ENCODE measurements at places on chromosomes 5 and 9. TPM values are rescaled to one million over a fixed set of nuclear protein-coding genes. Genes with fewer than 3 reads are reported as not detected.

DNA sequence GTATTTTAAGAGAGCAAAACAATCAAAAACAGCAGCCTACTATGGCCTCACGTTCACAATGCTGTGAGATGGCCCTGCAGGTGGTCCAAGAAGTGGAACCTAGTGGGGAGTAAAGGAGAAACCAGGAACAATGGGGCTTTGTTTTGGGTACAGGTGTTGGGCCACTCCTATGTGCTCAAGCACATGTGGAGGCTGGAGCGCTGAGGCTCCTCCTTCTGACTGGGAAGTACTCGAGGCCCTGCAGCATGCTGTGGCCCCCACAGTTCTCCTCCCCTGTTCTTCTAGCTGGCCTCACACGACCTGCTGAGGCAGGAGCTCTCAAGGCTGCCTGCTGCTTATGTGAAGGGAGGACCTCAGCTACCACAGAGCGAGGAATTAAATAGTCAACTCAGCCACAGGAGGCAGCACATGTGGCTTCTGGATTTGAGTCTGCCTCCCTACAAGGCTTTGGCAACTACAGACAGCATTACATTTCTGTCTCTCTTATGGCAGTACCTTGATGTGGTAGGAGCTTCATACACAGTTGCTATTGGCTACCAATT lies 482.3 kb downstream of the SPOCK1 start:
- H3K27ac ChIP-seq: no peak overlapping the region
- no peaks in the 10 kb centered on the region for H3K4me1 ChIP-seq
- DNase-seq: no peak
- H3K4me3 ChIP-seq: no peak overlapping the region
- no peaks in the 10 kb centered on the region for H3K27me3 ChIP-seq
- no peaks in the 10 kb centered on the region for H3K36me3 ChIP-seq

- H3K27ac ChIP-seq: no peak overlapping the region
- no peak overlapping the region for H3K4me3 ChIP-seq
- no peaks in the 10 kb centered on the region for H3K27me3 ChIP-seq
Measured at GRCh38 chr9:76634356-76635054, 129.7 kb upstream of the PCA3 start.

- no peak for DNase-seq
- no peaks in the 10 kb centered on the region for H3K36me3 ChIP-seq
- H3K27ac ChIP-seq: no peak overlapping the region
- no peaks in the 10 kb centered on the region for H3K4me1 ChIP-seq
- H3K4me3 ChIP-seq: no peak overlapping the region
Measured at GRCh38 chr9:116267021-116267420, 113.4 kb downstream of the PAPPA start.

DNA sequence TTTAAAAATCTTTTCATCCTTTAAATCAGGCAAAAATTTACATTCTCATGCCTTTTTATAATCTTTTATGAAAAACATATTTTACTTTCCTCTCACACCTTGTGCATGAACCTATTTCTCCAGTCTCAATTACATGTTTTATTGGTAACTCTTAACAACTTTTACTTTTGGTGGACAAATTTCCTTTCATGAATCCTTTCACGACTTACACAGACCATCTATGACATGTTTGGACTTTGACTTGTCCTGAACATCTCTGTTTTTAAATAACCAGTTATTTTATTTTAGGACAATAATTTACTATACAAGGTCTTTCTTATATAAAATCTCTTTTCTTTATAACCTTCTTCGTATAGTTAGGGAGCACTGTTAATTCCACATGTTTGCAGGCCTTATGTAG lies 26.5 kb upstream of the MTMR12 start:
- H3K27ac ChIP-seq: no peak overlapping the region
- no peak for DNase-seq
- no peak overlapping the region for H3K4me3 ChIP-seq
- H3K27me3 ChIP-seq: peaks cover 3% of the 10 kb centered on the region
- peaks cover 2% of the 10 kb centered on the region for H3K36me3 ChIP-seq
- no peaks in the 10 kb centered on the region for H3K4me1 ChIP-seq

DNA sequence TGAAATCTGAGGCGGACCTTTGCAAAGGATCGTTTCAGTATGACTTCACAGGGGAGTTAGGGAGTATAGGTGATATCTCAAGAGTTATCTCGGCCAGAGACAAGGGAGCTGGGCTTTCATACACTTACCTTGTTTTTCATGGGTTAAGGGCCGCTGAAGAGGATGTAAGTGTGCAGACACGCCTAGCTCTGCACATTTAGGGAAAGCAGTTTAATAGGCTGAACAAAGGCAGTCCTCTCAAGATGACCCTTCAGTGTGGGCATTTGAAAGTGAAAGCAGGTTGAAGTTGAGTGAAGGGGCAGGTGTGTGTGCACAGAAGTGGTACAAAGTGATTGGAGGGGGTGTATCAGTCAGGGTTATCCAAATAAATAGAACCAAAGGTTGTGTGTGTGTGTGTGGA lies 33.1 kb upstream of the PRXL2C start:
- peaks cover 4% of the 10 kb centered on the region for H3K36me3 ChIP-seq
- DNase-seq: no peak
- no peak overlapping the region for H3K27ac ChIP-seq
- peaks cover 8% of the 10 kb centered on the region for H3K27me3 ChIP-seq

- peak; percentile 28 for DNase-seq
- peaks cover 4% of the 10 kb centered on the region for H3K36me3 ChIP-seq
- H3K27me3 ChIP-seq: no peaks in the 10 kb centered on the region
- peak overlapping the region; percentile 96 for H3K4me3 ChIP-seq
- peak overlapping the region; percentile 84 for H3K27ac ChIP-seq
- H3K4me1 ChIP-seq: peaks cover 25% of the 10 kb centered on the region
Measured at GRCh38 chr9:69036309-69036708, 757 bp downstream of the FXN start.

DNA sequence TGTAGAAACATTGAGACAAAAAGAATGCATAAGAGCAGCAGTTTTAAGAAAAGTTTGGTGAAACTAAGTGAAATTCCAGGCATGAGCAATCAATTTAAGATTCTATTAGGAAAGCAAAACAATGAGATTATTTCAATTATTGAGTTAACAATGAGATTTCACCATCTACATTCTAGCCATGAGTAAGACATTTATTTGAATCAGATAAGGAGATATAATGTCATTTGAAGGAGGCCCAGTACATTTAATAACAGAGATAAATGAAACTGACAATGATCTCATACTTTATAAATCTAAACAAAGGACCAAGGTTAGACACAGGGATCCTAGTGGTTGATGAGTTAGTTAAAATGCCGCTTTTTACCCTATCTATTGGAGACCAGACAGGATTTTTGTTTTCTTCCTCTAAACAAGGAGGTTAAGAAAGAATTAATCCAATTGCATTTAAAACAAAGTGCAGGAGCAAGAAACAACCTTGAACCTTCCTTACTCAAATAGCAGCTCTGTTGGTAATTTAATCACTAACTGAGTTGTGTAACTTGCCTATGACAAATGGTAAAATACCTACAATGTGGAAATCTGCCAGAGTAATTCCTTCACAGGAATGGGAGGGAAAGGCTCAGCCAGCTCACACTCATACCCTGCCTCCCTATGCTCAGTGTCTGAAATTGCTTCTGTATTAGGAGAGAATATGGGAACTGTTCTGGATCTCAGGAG lies 103.5 kb upstream of the NR3C1 start:
- H3K4me1 ChIP-seq: peaks cover 4% of the 10 kb centered on the region
- DNase-seq: no peak
- H3K27me3 ChIP-seq: no peaks in the 10 kb centered on the region
- H3K4me3 ChIP-seq: no peak overlapping the region
- H3K36me3 ChIP-seq: no peaks in the 10 kb centered on the region

DNA sequence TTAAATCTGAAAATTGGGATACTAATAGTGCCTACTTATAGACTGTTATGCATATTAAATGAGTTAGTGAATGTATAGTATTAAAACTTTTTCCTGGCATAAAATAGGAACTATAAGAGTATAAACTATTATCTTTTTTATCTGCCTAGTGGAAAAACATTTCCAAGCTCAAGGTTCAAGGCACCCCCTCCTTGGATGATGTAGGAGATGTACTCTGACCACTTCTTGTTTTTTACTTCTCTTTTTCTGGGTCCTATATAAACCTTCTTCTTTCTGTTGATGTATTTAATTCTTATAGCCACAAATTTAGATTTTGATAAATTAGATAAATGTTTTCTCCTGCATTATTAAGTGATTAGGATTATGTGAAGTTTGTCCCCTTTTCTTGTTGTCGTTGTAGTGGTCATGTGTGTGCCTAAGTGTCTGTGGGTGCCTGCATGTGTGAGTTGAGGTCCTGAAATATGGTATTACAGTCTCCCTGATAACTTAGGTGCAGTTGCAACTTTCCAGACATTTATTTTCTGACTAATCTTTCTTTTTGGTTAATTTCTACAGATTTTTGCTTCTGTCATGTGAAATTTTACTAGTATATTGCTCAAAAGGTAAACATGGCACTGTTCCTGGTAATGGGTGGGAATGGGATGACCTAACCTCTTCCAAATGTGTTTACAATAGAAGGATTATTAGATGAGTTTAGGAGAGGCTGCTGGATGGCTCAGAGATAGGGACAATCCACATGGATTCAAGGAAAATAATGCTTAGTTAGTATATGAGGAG lies 160.8 kb upstream of the CDKN2B start:
- H3K36me3 ChIP-seq: no peaks in the 10 kb centered on the region
- H3K27me3 ChIP-seq: peaks cover 18% of the 10 kb centered on the region
- no peaks in the 10 kb centered on the region for H3K4me1 ChIP-seq
- H3K4me3 ChIP-seq: no peak overlapping the region
- H3K27ac ChIP-seq: no peak overlapping the region

SLC22A4 gene
- 0.10 TPM for total RNA-seq

FYB1 gene
- total RNA-seq: 260 TPM

CDH10 gene
- not detected for total RNA-seq

GFM2 gene
- 21.5 TPM for total RNA-seq

LVRN gene
- not detected for total RNA-seq

All from activated CD4-positive, alpha-beta memory T cell treated with anti-CD3 and anti-CD28 coated beads, Interleukin-2, amount 10 ng/mL, durations not matched to agents 7 days and 5 days (primary cell).